ENCODE measurements at places on chromosomes 4 and X.

- DNase-seq, result no peak
Measured at GRCh38 chr4:176798540-176798939, 5.8 kb upstream of the VEGFC start.

GRCh38 chr4:57658673-57659072 lies 548.5 kb upstream of the IGFBP7 start:
- DNase-seq, result no peak

GRCh38 chr4:14529653-14530052 lies 472.6 kb upstream of the CPEB2 start:
- no peak for DNase-seq

GRCh38 chrX:15497865-15498264 lies 2.7 kb upstream of the BMX start:
- no peak for DNase-seq

- peak; percentile 60 for DNase-seq
Measured at GRCh38 chrX:155056877-155057792, 13.8 kb downstream of the CMC4 start.

DNA sequence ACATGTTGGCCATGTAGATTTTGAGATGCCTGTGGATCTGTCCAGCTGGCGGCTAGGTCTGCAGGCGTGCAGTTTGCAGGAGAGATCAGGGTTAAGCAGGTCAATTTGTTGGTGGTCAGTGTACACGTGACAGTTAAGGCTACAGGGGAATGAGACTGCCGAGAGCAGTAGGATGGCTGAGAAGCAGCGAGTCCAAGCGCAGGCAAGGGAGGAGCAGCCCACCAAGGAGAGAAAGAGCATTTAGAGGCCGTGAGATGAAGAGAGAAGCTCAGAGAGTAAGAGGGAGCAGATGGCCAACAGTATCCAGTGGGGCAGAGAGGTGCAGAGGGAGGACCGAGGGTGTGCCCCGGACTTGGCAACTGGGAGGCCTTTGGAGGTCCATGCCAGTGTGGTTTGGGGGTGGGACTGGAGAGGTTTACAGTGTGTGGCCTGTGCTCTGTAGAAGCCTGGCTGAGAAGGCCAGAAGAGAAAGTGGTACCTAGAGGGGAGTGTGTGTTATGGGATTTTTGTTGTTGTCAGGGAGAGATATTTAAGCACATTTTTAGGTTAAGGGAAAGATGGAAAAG lies 18.4 kb downstream of the SNX25 start:
- DNase-seq, result no peak

- DNase-seq, result no peak
Measured at GRCh38 chr4:158181906-158182305, 9.1 kb upstream of the GASK1B start.

- DNase-seq, result no peak
Measured at GRCh38 chrX:130083107-130083490, 27.2 kb downstream of the ELF4 start.

- DNase-seq, result no peak
Measured at GRCh38 chrX:136584545-136584944, 52.5 kb downstream of the VGLL1 start.

GRCh38 chrX:68072041-68072440 lies 361.3 kb downstream of the OPHN1 start:
- DNase-seq, result no peak

DNA sequence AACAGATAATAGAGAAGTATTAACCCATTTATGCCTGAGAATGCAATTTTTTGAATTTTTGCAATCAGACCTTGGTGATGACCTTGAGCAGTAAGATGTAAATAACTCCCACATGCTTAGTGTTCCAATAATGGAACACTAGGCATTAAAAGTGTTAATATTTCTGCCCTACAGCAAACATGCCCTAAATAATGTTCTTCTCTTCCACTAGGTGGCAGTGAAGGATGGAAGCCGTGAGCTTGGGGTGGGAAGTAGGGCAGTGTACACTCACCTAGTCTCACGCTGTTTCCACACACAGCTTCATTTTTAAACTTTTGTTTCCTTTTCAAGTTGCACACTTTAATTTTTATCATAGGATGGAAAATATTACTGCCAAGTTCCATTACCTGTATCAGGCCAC lies 613.1 kb upstream of the HS3ST1 start:
- DNase-seq, result no peak

- no peak for DNase-seq
Measured at GRCh38 chr4:57078685-57079521, 31.3 kb downstream of the IGFBP7 start.

- no peak for DNase-seq
Measured at GRCh38 chr4:56160636-56161035, 211.9 kb downstream of the CEP135 start.

DNA sequence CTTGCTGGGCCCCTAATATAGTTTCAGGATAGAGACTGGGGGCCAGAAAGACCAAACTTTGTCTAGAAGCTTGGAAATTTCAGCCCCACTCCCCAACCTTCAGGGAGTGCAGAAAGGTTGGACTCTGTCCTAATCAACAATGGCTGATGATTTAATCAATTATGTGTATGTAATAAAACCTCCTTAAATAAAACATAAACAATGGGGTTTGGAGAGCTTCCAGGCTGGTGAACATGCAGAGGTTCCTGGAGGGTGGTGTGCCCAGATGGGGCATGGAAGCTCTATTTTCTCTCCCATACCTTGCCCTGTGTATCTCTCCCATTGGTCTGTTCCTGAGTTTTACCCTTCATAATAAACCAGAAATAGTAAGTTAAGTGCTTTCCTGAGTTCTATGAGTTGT lies 174.2 kb downstream of the GC start:
- no peak for DNase-seq

GRCh38 chr4:54842656-54843055 lies 184.9 kb downstream of the KIT start:
- no peak for DNase-seq

GRCh38 chr4:48853604-48854394 lies 22.9 kb downstream of the OCIAD1 start:
- no peak for DNase-seq

DNA sequence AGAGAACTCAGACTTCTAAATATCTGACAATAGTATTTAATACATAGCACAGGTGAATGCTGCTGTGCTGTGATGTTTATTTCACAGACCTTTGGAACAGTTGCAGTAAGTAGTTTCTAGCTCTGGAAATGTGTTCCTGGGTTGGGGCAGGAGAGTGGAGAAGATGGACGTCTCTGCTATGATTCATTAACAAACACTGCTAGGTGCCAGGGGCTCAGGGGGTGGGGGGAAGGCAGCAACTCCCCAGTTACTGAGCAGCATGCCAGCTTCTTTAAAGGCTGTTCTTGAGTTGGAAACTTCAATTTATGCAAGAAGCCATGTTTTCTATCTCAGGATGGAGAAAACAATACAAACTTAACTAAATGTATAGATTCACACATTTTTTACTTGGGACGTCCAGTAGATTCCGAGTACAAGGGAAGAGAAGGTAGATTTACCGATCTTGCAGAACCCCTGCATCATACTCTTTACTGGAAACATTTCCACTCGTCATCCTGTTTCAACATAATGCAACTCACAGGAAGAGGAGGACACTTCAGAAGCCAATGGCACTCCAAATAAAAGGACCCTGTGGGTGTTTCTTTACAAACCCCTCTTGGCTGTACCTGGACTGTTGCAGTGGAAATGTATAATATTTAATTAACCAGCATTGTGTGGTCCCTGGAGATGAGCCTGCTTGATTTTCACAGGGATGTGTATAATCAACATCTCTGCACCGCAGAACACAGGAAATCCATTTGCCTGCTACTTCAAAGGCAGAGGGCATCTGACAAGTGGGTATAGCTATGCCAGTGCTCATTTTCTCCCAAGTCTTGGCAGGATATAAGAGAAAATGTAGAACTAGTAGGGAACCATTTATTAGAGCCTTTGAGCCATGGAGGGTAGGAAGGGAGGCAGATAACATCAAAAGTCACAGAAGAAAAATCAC lies 171.4 kb downstream of the SH3KBP1 start:
- DNase-seq, result no peak

DNA sequence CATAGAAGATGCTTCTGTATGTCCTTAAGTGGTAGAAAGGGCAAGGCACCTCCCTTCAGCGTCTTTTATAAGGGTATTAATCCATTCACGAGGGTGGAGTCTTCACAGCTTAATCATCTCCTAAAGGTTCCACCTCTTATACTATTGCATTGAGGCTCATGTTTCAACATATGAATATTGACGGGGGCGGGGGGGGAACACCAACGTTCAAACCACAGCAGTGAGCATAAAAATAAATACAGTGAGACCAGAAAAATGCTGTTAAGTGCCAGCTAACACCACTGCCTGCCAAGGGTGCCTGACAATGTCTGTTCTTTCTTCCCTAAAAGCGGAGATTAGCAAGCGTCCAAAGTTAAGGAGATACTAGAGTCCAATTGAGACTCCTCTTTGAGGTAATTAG lies 323.3 kb downstream of the STK32B start:
- no peak for DNase-seq

DNA sequence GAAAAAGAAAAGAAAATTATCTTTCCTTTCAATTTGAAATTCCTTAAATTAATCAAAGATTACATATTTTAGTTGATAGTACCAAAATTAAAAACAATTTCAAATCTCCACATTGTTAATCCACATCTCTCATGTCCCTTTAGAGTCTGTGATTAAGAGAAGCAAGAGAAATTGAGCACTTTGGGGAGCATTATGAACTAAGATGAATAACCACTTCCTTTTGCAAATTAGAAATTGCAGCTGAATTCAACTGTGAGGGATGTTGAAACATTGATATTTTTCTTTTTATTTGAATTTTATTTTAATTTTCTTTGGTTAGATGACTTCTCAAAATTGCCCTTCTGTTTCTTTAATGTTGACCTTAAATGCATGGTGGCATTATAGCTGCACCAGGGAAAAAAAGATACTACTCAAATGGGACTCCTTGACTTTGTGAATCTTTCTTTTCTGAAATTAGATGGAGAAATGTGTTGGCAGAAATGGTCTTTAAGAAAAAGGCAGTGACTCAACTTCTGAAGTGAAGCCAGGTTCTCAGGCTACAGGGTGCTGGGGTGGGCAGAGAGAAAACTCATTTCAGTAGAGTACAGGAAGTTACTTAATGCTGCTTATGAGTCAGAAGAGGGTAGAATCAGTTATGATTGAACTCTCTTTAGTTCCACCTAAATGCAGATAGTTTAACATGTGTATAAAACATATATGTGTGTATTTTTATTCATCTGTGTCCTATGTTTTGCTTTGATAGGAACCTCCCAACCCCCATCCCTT lies 92.0 kb upstream of the TNIP3 start:
- DNase-seq, result no peak

- DNase-seq, result no peak
Measured at GRCh38 chr4:103098341-103098740, 1.3 kb downstream of the BDH2 start.

- DNase-seq, result no peak
Measured at GRCh38 chr4:107546638-107547037, 173.4 kb downstream of the PAPSS1 start.

- no peak for DNase-seq
Measured at GRCh38 chrX:107684956-107685385, 56.7 kb downstream of the PRPS1 start.

DNA sequence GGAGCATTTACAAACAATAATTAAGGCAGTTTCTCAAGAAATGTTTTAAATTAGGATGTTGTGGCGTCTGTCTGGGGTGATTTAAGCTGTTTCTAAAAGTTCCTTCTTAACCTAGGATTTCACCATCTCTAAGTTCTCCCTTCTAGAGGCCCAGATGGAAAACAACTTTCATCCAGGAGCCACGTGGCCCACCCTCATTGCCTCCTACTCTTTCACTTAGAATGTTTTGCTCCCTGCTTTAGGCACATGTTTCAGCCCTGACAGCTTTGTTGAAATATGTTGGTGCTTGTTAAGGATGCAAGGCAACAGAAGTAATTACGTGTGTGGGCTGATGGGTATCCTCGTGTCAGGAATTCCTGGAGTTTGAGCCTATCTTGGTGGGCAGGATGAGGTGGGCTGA lies 131.3 kb downstream of the GUCY2F start:
- DNase-seq, result no peak

- peak; percentile 43 for DNase-seq
Measured at GRCh38 chr4:182421753-182422152, 178.6 kb downstream of the TENM3 start.

GRCh38 chr4:38615847-38616246 lies 48.2 kb upstream of the KLF3 start:
- DNase-seq, result no peak

DNA sequence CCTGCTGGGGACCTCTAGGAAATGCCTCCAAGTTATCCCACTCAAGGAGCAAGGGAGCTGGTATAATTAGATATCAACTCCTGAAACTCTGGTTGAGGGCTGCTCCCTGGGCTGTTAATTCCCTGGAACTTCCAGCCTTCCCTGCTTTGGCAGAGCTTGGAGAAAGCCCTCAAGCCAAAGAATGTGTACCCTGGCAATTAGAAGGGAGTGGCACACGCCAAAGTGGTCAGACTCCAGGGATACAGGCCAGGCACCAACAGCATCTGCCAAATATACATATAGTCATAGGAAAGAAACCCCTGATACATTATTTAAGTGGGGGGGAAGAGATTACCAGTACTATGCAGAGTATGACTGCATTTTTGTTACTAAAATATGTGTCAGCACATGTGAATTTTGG lies 616.8 kb downstream of the BCOR start:
- no peak for DNase-seq

GRCh38 chr4:37721995-37722638 lies 35.9 kb upstream of the RELL1 start:
- no peak for DNase-seq

GRCh38 chr4:126733301-126733700 lies 899.5 kb upstream of the INTU start:
- DNase-seq, result no peak

- peak; percentile 52 for DNase-seq
Measured at GRCh38 chrX:154013614-154014360, 5.9 kb downstream of the IRAK1 start.

GRCh38 chr4:102825261-102826091 lies 1.9 kb downstream of the UBE2D3 start:
- DNase-seq, result peak; percentile 89

- no peak for DNase-seq
Measured at GRCh38 chrX:44915361-44915868, 42.4 kb downstream of the KDM6A start.

GRCh38 chr4:172202480-172203076 lies 389.4 kb downstream of the GALNTL6 start:
- DNase-seq, result peak; percentile 5

GRCh38 chr4:172348426-172348825 lies 535.2 kb downstream of the GALNTL6 start:
- DNase-seq, result no peak
